ENCODE measurements at places on chromosomes 1 and 21.

DNA sequence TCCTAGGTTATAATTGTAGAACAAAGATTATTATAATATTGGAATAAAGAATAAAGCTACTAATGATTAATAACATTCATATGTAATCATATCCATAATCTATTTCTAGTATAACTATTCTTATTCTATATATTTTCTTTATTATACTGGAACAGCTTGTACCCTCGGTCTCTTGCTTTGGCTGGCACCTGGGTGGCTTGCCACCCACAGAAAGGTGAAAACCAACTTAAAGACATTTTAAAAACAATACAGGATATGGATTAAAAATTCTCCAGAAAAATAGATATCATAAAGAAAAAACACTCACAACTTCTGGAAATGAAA, 80.0 kb upstream of the PRRC2C start:
- DNase-seq: no peak

DNA sequence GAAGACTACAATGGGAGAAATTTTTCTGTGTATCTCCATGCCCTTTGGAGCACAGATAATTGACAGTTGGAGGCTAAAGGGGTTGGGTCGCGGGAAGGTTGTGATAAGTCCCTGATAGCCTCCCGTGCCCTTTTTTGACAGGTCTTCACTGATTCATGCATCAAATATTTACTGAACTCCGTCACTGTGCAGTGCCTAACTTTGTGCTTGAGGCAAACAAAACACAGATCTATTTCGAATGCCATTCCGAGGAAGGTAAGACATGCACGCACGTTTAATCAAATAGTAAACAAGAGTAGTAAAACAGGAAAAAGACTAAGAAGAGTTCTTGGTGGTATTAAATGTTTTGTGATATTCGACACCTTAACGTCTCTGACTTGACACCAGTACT, 494 bp upstream of the PIP5K1A start:
- DNase-seq: no peak

DNA sequence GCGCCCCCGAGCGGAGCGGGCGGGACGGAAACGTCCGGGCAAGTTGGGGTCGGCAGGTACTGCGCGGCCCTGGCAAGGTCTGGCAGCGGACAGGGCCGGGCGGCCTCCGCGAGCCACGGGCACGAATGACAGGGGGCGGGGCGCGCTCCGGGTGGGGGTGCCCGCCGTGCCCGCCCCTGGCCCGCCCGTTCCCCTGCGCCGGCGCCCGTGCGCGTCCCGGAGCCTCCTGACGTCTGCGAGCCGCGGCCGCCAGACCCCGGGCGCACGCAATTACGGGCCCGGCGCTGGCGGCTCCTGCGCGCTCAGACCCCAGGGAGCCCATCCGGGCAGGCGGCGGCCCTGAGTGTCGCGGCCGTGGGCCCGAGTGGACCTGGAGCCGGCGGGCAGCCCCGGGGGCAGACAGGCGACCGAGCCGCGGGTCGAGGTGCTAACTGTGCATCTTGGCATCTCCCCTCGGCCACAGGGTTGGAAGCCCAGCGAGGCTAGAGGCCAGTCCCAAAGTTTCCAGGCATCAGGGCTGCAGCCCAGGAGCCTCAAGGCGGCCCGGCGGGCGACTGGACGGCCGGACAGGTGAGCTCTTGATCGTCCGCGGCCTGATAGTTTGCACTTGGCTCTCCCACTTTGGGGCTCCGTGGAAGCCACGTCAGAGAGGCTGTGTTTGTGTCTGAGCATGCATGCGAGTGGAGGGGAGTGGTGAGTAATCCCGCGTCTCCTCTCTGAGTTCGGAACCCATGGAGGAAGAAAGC, 918 bp downstream of the MIB2 start:
- DNase-seq: no peak

DNA sequence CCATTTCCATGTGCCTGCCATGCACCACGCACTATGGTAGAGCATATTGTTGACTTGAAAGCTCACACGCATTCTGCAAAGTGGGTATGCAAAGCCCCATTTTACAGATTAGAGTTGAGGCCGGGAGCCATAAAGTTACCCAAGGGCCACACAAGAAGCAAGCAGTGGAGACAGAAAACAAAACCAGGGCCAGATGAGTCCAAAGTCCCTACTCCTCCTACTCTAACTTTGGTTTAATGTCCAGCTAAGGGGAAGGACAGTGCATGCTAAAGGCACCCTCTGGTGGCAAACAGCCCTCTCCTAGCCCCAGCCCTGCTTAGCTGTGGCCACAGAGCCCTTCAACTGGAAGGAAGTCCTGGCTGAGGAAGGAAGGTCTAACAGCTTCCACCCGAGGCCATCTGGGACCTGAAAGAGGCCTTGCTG, 74.9 kb downstream of the SLC66A1 start:
- no peak for DNase-seq

- DNase-seq: no peak
Observed at GRCh38 chr1:24047110-24047477, 64.8 kb downstream of the MYOM3 start.

GRCh38 chr21:26164311-26164710, 6.3 kb downstream of the APP start:
- no peak for DNase-seq

DNA sequence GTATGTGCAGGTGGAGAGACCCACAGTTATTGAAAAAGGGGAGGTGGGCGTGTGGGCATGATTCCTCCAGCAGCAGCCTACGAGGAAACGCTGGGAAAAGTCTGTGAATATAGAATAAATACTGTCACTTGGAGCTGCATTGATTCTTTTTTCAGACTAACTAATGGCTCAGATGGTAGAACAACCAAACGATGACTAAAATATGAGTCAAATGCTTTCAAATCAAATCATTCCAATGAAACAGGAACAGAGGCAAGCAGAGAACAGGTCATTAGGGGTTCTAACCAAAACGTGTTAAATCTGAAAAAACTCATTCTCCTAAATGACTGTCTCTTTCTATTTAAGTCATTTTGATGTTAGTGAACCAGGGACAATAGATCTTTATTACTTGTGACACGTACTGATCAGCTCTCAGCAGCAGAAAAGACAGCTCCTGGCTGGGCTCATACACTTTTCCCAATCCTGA, 35.1 kb upstream of the SEC16B start:
- no peak for DNase-seq

GRCh38 chr1:42173961-42174735, 9.6 kb upstream of the GUCA2A start:
- no peak for DNase-seq

GRCh38 chr1:88740784-88741183, 56.7 kb downstream of the PKN2 start:
- DNase-seq: no peak

DNA sequence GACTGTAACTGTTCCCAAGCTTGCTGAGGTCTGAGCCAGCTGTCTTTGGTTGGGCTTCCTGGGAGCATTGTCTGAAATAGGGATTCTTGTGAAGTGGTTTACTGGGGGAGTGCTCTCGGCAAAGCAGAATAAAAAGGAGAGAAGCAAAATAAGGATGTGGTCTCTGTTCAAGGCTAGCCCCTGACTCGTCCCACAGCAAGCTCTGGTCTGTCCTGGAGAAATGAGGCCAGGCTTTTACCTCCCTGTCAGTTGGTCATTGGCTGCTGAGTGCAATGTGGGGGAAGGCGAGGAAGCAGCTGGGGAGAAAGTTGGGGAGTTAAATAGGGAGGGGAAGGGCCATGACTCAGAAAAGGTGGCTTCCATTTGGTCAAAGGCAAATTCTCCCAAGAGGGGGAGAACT, 303.9 kb upstream of the DUSP10 start:
- no peak for DNase-seq

DNA sequence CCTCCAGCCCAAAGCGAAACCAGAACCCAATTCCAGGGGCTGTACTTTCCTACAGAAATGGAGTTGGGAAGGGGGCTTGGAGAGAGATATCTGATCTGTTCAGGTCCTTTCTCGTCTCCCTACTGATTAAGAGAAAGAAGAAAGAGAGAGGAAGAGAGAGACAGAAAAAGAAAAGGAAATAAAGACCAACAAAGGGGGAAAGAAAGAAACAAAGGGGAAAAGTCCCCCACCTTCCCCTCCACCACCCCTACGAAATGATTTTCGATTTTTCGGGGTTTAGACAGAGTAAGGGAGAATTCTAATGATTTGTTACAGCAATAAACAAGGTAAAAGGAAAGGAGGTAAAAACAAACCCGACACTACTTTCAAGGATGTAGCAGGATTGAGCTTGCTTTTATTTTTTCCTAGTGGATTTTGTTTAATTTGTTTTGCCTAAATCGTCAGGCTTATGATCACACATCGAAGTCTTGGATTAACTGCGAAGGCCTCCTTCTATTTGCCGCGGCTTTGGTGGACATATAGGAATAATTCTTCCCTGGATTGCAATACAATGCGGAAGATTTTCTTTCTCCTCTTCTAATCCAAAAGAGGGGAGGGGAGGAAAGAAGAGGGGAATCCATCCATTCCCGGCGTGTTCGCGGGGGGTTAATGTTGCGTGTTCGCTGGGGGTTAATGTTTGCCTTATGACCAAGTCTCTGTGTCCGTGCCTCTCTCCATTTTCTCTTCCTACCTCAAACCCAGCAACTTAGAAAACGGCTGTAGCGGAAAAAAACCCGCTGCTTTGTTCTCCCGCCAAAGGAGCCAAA, 1.9 kb downstream of the TAL1 start:
- DNase-seq: no peak

- DNase-seq: no peak
Observed at GRCh38 chr1:169779150-169779549, 15.6 kb downstream of the METTL18 start.

- DNase-seq: no peak
Observed at GRCh38 chr21:34274001-34274400, 89.8 kb upstream of the KCNE2 start.

GRCh38 chr1:224851848-224852261, 77.6 kb upstream of the DNAH14 start:
- DNase-seq: no peak

GRCh38 chr1:165902565-165902964, 75.2 kb downstream of the UCK2 start:
- DNase-seq: no peak

GRCh38 chr1:52345252-52345651, 20.8 kb downstream of the CC2D1B start:
- no peak for DNase-seq

DNA sequence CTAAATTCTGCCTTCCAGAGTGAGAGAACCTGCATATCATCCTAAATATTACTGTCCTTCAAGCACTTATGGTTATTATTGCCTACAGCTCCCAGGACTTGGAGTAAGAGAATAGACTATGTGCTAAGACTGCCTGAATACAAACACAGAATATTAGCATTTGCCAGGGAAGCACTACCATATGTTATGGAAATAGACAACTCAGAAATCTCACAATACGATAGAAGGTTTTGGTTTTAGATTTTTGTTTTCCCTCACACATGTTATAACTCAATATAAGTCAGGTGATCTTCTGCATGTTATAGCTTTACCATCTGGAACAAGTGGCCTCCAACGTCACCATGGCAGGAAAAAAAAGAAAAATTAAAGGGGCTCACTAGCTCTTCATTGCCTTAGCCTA, 413.9 kb downstream of the LRRIQ3 start:
- DNase-seq: no peak

DNA sequence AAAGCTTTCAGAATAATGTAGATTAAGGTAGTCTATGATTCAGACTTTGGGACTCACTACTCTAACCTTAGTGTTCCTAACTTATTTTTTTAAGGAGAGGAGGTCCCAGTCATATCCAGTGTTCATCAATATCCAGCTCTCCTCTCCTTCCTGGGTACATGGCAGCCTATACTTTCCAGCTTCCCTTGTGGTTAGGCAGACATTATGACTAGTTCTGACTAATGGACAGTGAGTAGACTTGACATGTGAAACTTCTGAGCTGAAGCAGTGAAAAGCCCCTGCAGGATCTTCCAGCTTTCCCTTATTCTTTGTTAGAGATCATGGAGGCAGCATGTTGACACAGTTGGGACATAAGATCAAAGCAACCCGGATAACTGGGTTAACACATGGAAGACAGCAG, 144.2 kb downstream of the PTPRU start:
- DNase-seq: no peak

DNA sequence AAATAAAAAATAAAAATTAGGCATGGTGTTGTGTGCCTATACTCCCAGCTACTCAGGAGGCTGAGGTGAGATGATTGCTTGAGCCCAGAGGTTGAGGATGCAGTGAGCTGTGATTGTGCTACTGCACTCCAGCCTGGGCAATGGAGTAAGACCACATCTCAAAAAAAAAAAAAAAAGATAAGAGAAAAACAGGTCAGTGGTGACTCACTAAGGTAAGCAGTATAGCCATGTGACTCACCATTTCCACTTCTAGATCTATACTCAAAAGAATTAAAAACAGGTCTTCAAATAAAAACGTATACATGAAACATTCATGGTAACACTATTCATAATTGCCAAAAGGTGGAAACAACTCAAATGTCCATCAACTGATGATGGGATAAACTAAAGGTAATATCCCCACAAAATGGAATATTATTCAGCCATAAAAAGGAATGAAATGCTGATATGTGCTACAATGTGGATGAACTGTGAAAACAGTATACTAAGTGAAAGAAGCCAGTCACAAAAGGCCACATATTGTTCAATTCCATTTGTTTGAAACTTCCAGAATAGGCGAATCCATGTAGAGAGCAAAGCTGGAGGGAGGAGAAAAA, 75.1 kb downstream of the ZNF281 start:
- DNase-seq: no peak

DNA sequence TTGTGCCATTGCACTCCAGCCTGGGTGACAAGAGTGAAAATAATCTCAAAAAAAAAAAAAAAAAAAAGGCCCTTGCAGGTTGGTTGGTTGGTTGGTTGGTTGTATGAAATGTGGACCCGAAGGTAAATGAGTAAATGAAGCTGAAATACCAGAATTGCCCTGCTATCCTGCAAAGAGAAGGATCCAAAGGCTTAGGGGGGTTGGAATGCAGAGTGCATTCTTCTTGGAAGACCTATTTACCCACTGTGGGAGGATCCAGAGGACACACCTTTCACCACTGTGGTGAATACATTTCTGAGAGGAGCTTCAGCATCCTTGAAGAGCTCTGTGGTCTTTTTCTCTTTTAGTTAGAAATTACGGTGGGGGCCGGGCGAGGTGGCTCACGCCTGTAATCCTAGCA, 28.7 kb upstream of the EIF4G3 start:
- no peak for DNase-seq

- no peak for DNase-seq
Observed at GRCh38 chr21:43893536-43894205, 28.6 kb downstream of the AGPAT3 start.

DNA sequence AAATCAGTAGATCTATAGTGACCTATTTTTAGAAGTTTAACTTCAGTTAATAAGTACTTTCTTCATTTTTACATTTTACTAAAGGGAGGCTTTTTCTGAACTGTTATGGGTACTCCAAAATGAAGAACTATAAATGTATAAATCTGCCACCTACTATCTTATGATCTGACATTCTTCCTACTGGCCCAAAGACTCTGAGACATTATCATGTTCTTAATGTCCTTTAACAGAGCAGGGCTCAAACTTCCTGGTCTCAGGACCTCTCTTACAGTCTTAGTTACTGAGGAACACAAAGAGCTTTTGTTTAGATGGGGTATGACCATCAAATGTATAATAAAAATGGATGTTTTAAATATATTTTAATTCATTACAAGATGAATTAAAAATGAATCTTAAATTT, 8.9 kb downstream of the TRIM33 start:
- no peak for DNase-seq

Data from stimulated activated CD4-positive, alpha-beta T cell treated with anti-CD3 and anti-CD28 coated beads, TNF-alpha, amount 100 ng/mL, for 1 hour (primary cell).